ENCODE measurements at places on chromosomes 13 and 19.

GRCh38 chr19:16876904-16877361 is 11.9 kb upstream of the F2RL3 start:
- no peak for DNase-seq

- no peak for DNase-seq
These were observed 64.4 kb downstream of the TRPM4 start for GRCh38 chr19:49222011-49222410.

DNA sequence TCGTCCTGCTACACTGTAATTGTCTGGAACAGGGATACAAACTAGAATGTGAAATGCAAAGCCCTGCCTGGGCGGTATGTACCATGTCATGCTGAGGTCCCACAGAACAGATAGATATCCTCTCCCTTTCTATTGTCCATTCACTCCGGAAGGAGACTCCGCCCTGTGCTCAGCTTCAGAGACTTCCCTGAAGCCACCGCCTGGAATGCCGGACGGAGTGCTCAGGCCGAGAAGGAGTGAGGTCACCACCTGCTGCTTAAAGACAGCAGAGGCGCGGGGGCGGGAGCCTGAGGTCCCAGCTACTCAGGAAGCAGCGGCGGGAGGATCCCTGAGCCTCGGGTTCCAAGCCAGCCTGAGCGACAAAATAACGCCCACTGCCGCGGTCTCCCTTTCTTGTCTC is 890 bp upstream of the ZNF611 start:
- no peak for DNase-seq

GRCh38 chr19:42017040-42017439 is 23.0 kb upstream of the ATP1A3 start:
- no peak for DNase-seq

GRCh38 chr13:44223770-44224444 is 149.7 kb upstream of the SERP2 start:
- DNase-seq, result no peak

DNA sequence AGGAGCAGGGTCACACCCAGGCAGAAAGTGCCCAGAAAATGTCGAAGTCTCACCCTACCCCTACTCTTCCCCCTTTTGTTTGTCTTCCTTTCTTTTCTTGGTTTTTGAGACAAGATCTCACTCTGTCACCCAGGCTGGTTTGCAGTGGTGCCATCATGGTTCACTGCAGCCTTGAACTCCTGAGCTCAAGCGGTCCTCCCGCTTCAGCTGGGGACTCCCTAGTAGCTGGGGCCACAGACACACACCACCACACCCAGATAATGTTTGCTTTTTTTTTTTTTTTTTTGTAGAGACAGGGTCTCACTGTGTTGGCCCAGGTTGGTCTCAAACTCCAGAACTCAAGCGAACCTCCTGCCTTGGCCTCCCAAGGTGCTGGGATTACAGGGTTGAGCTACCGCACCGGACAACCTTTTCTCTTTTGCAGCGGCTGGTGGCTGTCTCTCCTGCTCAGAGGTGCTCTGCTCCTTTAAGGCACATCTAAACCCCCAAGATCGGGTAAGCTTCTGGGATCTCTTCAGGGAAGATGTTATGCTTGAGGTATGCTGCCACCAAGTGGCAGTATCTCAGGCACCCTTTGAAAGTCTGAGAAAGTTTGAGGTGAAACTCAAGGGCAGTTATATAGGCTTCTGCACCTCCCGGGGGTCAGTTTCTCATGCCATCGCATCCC is 22.4 kb upstream of the EBI3 start:
- DNase-seq, result no peak

GRCh38 chr19:45138303-45138751 is 22.5 kb downstream of the NKPD1 start:
- DNase-seq, result no peak

Measured in effector memory CD4-positive, alpha-beta T cell (primary cell).